ENCODE measurements at places on chromosomes 1 and 21.

DNA sequence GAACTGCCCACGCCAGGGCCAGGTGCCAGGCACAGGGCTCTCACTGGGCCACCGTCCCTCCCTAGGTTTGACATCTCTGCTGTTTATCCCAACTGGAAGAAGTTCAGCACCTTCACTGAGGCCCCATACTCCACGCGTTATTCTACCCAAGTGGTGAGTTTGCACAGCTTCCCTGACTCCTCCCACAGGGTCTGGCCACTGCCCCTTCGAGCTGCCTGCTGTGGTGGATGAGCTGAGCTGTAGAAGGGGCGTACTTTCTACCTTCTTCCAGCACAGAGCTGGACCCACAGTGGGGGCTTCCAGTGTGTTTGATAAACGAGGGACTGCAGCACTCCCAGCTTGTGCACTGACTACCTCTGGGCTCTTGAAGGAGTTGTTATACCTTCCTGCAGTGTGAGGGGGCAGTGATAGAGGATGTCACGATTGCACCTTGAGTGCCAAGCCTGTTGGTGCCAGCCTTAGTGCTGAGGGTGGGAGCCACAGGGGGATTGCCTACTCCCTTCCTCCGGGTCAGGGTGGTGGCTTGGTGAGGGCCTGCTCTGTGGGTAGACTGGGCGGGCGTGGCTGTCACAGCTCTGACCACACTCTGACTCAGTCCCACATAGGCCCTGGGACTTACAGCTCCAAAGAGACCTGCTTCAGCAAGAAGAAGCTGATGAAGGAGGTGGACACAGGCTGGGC lies 5.9 kb upstream of the TTC22 start:
- DNase-seq = no peak

- DNase-seq = no peak
These were observed 23.8 kb downstream of the UBE4B start for GRCh38 chr1:10056599-10056987.

- no peak for DNase-seq
These were observed 25.7 kb upstream of the XPR1 start for GRCh38 chr1:180606155-180606554.

- DNase-seq = no peak
These were observed 17.3 kb downstream of the FMO3 start for GRCh38 chr1:171107969-171108368.

- DNase-seq = no peak
These were observed 118.3 kb downstream of the OLFML2B start for GRCh38 chr1:161905269-161905884.

DNA sequence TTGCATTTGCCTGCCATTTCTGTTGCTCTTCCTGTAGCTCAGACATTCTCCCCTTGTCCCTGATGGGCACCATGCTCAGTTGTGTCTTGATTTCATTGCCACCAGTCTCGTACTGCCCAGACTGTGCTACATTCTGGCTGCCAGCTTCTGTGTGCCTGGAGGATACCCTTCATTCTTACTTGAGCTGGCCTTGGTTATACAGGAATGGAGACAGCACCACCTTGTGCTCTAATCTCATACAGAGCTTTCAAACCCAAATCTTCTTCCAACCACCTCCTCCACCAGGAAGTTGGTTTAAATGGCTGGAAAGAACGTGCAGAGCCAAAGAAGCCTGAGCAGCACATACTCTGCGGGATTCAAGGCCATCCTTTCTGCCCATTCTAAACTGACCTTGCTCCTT lies 165.3 kb downstream of the SLC35F3 start:
- DNase-seq = peak; percentile 22

DNA sequence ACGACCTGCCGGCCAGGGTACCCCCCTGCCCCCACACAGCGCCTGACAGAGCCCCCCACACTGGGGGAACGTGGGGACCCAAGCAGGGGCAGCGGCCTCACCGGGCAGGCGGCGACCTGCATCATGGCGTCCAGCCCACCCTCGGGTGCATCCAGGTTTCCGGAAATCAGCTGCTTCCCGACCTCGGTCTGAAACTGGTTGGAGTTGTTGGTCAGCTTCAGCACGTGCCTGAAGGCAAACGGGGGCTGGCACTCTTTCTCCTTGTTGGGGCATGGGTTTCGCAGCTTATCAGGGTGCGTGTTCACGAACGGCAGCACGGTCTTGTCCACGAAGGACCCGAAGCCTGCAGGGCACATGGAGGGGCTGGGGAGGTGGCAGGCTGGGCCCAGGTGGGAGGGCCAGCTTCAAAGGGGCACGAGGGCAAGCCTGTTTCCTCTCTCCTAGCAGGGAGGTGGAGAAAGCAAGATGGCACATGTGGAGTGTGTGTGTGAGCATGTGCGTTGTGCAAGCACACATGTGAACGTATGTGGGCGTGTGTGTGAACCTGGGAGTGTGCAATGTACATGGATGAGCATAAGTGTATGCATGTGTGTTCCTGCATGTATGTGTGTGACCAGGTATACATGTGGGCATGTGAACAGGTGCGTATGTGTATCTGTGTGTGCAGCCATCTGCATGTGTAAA lies 19.2 kb downstream of the ITGB2 start:
- DNase-seq = no peak

DNA sequence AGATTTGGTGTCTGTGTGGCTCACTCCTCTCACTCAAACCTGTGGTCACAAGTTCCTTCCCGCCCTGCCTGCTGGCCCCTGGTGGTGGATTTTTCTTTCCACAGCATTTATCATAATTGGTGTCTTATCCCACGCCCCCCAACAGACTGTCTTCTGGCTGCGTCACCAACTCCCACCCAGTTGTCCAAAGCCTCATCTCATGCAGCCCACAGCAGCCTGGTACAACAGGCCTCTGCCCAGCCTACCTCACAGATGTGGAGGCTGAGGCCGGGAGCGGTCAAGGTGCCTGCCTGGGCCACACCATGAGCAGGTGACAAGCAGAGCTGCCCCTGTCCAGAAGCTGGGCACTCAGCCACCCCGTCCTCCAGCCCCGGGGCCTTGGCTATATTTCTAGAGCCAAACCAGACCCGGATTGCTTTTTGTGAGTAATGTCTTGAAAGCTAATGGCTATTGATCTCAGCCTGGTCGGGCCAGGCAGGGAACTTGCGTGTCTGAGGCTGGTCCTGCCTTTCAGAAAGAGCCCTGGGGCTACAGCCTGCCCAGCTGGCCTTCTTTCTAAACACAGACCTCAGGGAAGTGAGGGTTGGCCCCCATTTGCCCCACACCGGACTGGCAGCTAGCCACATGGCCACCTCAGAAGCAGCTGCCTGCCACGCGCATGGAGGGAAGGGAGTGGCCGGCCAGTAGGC lies 2.6 kb downstream of the KCNAB2 start:
- no peak for DNase-seq

GRCh38 chr1:181032535-181032934 lies 1.2 kb upstream of the MR1 start:
- DNase-seq = no peak

DNA sequence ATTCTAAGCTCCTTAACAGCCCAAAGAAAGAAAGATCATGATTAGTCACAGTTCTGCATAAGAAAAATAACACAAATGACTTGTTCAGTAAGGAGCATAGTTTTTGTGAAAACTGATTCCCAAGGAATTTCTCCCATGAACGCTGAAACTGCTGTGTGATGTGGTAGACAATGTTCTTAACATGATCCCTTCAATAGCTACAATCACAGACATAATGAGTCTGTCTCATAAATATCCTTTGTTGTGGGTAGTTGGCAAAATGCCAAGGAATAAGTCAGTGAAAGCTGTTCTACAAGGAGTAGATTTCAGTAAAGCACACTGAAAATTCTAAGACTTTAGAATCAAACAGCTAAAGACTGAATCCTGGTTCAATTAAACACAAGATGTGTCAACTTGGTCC lies 404.8 kb downstream of the HLX start:
- no peak for DNase-seq

DNA sequence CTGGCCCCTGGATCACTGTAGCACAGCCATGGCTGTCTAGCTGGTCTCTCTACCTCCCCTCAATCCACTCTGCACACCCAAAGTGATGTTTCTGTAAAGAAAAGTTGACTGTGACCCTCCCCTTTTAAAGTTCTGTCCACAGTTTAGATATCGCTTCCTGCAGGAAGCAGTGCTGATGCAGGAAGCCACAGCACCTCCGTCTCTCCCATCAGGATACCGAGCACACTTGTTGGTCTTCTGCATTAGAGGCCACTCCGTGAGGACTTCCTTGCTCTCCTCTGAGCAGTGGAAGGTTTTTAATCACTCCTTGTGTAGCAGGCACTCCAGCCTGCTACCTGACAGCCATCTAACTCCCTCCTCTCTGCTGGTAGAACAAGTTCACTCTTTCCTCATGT lies 69.5 kb downstream of the GADD45A start:
- DNase-seq = no peak

DNA sequence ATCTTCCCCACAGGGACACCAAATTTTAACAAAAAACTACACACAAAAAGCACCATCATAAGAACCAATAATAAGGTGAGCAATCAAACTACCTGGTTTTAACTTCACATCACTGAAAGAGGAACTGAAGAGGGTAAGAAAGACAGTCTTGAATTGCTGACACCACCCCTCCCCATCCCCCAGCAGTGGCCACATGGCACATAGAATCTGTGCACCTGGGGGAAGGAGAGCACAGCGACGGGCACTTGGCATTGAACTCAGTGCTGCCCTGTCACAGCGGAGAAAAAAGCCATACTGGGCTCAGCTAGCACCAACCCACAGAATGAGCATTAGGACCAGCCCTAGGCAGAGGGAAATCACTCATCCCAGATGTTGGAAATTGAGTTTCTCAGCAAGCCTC lies 640.0 kb upstream of the ADGRL2 start:
- DNase-seq = no peak

GRCh38 chr1:179876300-179876715 lies 1.3 kb downstream of the TOR1AIP2 start:
- no peak for DNase-seq

- DNase-seq = no peak
These were observed 96.7 kb downstream of the ESRRG start for GRCh38 chr1:216626394-216627067.

DNA sequence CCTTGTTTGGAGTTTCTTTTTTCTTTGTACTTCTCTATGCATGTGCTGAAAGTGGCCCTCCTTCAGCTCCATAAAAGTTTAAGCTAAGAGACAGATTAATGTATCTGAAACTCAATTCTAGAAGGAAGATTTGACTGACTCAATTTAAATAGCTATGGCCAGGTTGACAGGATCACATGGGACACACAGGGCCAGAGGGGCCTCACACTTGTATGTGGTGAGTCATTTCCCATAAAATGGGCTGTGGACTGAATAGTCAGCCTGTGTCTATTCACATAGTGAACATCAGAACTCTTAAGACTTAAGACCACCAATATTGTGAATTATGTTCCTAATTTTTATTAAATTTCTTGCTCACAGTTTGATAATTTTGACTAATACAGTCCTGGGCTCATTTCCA lies 45.7 kb upstream of the DEPDC1 start:
- DNase-seq = no peak

GRCh38 chr1:228852024-228852423 lies 116.7 kb downstream of the RHOU start:
- no peak for DNase-seq

DNA sequence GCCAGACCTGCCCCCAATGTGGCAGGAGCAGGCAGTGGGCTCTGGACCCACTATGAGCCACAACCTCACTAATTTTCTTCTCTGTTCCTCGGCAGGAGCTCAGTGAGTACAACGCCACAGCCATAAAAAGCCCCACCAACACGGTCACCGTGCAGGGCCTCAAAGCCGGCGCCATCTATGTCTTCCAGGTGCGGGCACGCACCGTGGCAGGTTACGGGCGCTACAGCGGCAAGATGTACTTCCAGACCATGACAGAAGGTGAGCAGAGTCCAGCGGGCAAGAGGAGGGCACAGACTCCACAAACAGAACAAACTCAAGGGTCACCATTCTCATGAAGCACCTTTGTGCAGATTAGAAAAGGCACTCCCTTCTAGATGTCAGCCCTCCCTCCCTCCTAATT lies 79.9 kb downstream of the LACTBL1 start:
- DNase-seq = no peak

GRCh38 chr1:186985889-186986491 lies 157.2 kb downstream of the PLA2G4A start:
- no peak for DNase-seq

DNA sequence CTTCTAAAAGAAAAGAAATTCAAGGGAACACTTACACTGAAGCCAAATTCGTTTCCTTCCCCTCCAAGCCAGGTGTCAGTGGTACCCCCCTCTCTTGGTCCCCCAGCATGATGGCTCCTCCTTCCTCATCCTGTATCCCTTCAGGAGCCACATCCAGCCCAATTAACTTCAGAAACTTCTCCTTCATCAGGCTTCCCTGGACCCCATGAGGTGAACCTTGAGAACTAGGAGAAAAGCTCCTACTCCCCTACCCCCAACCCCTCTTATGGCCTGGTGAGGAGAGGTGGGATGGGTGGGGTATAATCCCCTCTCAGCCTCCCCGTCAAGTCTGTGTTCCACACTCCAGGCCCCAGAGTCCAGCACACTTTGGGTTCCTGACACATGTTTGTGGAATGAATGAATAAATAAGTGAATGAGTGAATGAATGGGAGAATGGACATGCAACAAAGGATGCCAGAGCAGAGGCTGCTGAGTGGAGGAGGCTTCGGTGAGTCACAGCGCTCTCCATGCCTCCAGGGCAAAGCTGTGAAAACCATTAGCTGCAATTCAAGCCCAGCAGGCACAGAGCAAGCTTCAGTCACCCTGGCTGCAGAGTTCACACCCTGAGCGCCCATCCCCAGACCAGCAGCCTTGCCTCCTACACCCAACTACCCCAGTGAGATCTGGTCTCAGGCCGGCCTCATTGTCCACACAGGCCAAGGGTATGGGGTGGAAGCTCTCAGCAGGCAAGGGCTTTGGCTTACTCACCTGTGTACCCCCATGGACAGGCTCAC lies 43.8 kb downstream of the BATF3 start:
- no peak for DNase-seq

DNA sequence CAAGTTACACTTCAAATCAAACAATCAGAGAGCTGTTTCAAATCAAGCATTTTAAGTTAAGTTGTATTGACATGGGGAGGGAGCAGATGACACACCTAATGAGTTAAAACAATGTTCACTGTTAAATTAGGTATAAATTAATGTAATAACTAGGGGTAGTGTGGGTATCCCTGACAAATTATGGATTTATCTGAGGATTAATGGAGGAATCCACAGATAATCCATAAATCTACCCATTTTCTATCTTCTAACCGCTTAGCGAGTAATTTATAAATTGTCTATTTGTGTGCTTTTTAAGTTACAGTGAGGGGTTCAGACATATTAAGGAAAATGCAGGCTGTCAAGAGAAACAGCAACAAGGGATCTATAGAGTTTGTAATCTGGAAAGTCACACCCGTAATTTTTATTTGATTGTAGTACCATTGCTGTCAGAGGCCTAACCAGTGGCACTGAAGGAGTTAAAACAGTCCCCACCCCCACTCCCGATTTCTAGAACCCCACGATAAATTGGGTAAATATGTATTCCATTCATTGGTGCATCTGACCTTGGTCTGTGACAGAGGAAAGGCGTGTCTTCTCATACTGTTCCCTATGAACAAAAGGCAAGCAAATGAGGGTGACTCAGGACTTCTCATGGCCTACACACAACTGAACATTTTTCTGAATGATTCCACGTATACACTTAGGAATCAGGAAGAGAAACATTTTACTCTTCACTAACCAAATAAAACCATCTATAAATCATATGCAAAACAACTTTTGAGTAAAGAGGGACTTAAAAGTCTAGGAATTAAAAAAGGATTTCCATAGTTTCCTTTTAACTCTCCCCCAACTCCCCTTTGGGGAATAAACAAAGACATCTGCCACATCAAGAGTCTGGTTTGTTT lies 7.4 kb downstream of the IRF2BP2 start:
- no peak for DNase-seq

- DNase-seq = no peak
These were observed 93.5 kb downstream of the TTLL7 start for GRCh38 chr1:83905315-83905907.
